ENCODE measurements at places on chromosomes 7 and 10. TPM values are rescaled to one million over a fixed set of nuclear protein-coding genes. Genes with fewer than 3 reads are reported as not detected.
A peak's percentile ranks its signal among the peaks of the same experiment; 100 is the strongest.

LRIT1 gene
- total RNA-seq, result not detected

DNA sequence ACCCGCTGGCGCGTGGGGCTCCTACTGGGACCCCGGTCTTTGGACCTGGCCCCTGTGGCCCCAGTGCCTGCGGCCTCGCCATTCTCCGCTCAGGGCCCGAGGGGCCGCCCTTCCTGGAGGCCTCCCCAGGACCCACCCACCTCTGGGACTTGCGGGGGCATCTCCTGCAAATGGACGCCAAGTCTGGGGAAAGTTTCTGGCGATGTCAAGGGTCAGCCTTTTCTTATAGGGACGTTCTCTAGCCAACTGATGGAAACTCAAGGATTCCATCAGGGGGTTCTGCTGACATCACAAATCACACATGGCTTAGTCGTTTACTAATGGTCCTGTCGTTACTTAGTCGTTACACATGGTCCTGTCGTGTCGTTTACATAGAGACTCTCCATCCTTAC lies 57.7 kb upstream of the RHOBTB1 start:
- H3K4me1 ChIP-seq, result no peaks in the 10 kb centered on the region
- H3K27me3 ChIP-seq, result no peaks in the 10 kb centered on the region
- peak overlapping the region; percentile 30 for H3K4me3 ChIP-seq
- no peaks in the 10 kb centered on the region for H3K36me3 ChIP-seq
- H3K27ac ChIP-seq, result no peak overlapping the region

UPK3B gene
- 15.9 TPM for total RNA-seq

ADAM8 gene
- total RNA-seq, result 45.3 TPM

- H3K4me1 ChIP-seq, result peaks cover 23% of the 10 kb centered on the region
- no peaks in the 10 kb centered on the region for H3K27me3 ChIP-seq
- no peak overlapping the region for H3K27ac ChIP-seq
Observed at GRCh38 chr10:102003541-102003940, 52.4 kb downstream of the ARMH3 start.

DNA sequence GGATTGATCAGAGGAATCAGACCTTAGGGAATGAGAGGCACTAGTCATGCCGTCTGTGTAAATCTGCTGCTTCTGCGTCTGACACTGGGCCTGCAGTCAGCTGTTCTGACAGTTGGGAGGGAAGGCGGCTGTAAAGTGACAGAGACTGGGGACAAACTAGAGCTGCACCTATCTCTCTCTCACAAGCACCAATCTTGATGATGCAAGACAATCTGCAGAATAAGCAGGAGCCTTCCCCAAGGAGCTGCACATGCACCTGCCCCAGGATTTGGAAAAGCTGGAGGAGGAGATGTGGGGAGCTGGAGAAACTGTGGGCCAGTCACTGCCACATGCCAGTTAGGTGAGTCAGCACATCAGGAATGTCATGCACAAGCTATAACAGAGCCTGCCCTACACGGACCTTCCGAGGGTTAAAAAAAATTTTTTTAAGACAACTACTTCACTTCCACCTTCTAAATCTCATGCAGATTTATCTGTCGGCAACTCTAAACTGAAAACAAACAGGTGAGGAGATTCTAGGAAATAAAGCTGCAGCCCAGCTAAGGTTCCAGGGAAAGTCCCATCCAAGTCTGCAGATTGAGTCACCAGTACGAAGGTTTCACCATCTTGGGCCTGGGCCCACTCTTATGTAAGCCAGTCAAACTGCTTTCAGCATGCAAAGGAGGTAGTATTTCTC lies 39.2 kb downstream of the ENO4 start:
- no peak overlapping the region for H3K27ac ChIP-seq
- DNase-seq, result peak; percentile 45
- H3K36me3 ChIP-seq, result no peaks in the 10 kb centered on the region

ECHS1 gene
- total RNA-seq, result 71.0 TPM

GRCh38 chr7:128841171-128841690 lies 11.0 kb downstream of the FLNC start:
- no peak overlapping the region for H3K27ac ChIP-seq
- H3K4me3 ChIP-seq, result no peak overlapping the region
- no peak for DNase-seq

DNA sequence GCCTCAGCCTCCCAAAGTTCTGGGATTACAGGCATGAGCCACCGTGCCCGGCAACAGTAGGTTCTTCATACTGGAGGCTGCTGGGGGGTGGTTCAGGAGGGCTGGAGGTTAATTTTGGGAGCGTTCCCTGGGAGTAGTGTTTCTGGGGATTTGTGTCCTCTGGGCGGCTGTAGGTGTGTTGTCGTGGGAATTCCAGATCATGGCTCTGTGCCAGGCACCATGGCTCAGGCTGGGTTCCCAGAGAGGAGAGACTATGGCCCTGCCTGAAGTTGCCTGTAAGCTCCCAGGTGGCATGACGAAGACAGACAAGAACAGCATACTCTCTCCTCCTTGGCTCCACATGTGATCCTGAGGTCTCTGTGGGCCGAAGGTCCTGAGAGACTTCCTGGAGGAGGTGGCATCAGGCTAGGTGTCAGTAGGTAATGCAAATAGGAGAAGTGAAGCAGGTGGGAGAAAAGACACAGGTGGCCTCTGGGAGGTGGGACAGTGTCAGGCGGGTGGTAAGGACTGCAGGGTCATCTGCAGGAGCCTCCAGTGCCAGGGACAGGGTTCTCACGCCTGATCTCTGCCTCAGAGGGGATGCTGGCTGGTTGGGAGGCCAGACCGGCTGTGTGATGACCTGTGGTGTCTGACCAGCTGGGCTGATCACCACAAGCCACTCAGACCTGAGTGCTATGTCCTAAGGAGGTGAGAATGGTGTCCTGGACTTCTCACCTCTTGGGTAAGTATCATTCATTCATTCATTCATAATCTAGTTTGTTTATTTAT lies 18.7 kb downstream of the CLIP2 start:
- H3K4me1 ChIP-seq, result peaks cover 10% of the 10 kb centered on the region
- no peak for DNase-seq
- H3K27me3 ChIP-seq, result no peaks in the 10 kb centered on the region
- H3K4me3 ChIP-seq, result no peak overlapping the region
